ENCODE measurements at places on chromosomes 3 and 15.

GRCh38 chr15:97082830-97083229 lies 752.3 kb downstream of the NR2F2 start:
- no peak for DNase-seq

DNA sequence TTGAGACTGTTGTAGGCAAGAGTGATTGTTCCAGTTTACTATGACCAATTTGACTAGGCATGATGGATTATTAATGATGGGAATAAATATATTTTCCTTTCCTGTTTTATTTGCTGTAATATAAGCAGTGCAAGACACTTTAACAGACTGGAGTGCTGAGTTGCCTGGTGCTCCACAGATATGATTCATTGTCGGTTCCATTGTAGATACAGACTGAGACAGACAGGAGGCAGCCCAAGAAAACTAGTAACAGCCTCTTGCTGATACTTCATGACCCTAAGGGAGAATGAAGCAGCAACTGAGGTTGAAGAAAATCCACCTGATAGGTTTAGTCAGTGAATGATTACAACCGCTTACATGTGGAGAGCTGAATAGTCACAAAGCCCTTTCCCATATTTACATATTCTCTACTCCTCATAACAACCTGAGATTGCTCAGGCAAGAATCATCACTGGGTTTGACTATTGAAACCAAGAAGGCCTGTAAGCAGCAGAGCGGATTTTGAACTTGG lies 235.1 kb upstream of the TPRG1 start:
- DNase-seq = no peak

DNA sequence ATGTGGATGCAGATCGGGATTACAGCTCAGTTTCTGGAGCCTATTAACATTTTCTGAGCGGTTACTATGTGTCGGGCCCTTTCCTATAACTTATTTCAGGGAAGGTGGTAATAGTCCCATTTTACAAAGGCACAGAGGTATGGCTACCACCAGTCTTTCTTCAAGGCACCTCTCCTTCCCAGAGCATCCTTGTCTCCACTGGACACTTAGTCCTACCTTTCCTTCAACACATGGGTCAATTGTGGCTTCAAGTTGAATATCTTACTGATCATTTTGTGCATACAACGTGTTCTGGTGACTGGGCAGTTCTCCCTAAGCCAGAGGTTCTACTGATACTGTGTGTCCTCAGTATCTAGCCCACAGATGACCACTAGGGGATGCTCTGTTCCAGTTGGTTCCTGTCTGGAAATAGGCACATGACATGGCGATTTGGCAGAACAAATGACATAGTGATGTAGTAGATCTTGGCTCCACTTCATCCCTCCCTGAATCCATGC lies 60.7 kb upstream of the CMTM8 start:
- peak; percentile 64 for DNase-seq

- DNase-seq = peak; percentile 70
Observed at GRCh38 chr15:71448688-71449114, 333.4 kb downstream of the THSD4 start.

DNA sequence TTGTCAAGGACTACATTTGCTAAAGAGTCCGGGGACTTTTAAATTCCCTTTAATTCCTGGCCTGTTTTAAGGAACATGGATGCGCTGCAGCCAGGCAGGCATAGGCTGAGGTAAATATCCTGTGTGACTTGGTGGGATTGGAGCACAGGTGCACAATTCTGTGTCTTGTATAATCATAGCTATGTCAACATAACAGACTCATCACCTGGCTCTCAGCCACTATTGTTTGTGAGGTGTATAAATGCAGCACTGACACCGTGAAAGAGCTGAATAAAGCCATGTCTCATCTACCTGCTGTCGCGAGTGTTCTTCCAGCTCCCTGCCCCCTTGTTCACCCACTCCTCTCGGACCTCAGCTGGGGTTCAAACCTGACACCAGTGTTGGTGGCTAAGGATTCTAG lies 109.7 kb downstream of the MFSD1 start:
- no peak for DNase-seq

GRCh38 chr3:72352176-72352575 lies 496.1 kb downstream of the SHQ1 start:
- no peak for DNase-seq

- no peak for DNase-seq
Observed at GRCh38 chr3:194536871-194537637, 50.3 kb upstream of the ATP13A3 start.

DNA sequence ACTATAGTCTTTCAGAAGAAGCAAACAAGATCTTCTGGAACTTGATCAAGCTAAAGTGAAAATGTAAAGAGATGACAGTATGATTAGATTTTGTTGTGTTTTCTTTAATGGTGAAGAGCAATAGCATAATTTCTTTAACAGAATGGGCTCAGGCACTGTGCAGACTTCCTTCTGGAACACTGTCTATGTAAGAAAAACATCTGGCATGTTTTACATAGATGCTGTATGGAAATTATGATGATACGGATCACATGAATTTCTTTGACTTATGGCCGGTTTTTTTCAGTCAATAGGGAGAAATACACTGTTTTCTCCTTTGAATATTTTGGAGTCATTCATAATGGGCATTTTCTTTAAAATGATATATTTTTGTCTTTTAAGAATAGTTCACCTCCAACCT lies 42.6 kb downstream of the PHLDB2 start:
- no peak for DNase-seq

DNA sequence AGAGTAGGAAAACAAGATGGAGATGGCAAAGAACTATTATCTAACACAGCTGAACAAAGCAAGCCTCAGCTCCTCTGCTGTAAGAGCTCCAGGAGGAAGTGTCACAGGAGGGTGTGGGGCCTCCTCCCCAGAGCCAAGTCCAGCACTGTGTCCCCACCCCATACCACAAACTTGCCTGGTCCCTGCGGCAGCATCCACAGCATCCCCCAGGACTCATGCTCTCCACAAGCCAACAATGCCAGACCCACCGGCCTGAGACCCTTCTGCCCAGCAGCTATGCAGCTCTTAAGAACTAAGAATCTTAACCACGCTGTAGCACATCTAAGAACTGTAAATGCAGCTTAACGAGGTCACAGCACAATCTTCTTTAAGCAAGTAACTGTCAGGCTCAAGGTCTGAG lies 9.1 kb downstream of the RBM15B start:
- no peak for DNase-seq

DNA sequence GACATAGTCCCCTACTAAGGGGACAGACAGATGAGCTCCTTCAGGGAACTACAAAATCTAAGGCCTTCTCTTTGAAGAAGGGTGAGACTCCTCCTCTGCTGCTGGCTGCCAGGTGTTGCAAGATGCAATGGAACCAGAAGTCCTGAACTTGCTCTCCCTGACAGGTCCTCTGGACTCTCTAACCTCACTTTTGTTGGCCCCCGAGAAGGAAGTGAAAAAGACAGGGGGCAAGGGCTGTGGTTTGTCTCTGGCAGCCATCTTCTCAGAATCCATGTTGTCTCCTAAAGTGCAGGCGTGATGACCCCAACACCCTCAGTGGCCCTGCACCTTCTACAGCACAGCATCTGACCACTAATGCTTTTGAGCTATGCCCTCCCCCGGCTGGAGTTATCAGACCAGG lies 292.5 kb downstream of the CHST2 start:
- no peak for DNase-seq

- DNase-seq = no peak
Observed at GRCh38 chr3:197425485-197426120, 127.2 kb upstream of the DLG1 start.

- DNase-seq = no peak
Observed at GRCh38 chr3:150063237-150063636, 92.5 kb upstream of the PFN2 start.

DNA sequence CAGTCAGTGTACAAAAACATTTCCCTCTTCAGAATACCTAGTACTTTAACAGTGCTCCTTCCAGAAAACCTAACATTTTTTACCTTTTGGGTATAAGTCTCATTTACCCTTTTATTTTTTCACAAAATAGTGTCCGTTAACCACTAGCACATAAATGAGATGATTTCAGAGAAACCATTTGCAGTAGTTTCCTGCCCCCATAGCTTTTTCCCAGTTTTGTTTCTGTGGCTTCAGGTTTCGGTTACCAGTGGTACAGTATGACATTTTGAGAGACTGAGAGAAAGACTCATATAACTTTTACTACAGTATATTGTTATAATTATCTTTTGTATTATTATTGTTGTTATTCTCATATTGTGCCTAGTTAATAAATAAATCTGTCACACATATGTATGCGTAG lies 6.2 kb upstream of the RBMS3 start:
- DNase-seq = no peak

- DNase-seq = no peak
Observed at GRCh38 chr15:40511093-40511471, 40.3 kb downstream of the CHST14 start.

GRCh38 chr3:72665701-72666446 lies 182.4 kb downstream of the SHQ1 start:
- DNase-seq = no peak

DNA sequence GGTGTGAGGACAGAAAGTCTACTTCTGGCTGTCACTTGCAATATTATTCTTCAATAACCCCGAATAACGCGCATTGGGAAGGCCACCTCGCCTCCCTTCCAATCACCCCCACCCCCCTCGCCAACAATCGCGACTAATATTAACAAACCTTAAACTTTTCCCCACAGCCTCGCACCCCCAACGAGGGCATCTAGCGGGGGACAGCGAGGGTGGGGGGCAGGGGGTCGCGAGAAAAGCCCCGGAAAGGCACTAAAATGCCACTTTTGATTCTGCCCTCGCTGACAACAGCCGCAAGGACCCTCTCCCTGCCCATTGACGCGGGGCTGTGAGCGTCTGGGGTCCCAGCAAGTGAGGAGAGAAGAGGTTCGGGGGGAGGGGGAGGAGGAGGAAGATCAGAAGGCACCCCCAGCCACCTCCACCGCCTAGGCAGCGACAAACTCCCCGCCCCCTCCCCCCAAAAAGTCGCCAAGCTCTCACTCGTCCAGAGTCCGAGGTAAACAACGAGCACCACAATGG lies 868 bp downstream of the SATB1 start:
- peak; percentile 1 for DNase-seq

DNA sequence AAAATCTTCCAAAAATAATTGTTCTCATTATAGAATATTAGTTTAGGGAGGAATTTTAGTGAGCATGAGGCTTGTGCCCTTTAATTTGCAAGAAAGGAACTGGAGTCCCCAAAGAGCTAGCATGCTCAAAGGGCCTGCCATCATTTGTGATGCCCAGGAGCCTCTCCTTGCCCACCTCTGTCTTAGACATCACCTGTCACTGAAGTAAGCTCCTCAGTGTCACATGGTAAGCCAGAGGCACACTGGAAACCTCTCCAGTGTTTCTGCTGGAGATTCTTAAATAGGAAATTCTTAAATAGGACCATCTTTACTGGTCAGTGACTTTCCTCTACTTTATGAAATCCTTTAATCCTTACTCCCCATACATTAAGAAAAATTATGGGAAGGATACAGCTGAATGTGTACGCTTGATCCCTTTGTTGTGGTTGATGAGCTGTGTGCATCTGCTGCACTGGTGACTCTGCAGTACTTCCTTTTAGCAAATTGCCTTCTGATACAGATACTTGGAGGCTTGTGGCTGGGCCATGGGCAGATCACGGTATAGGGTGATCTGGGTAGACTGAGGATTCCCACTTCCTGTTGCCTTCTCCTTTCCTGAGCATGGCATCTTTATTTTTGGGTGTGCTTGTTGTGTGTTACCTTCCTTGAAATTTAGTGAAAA lies 197.4 kb downstream of the KLHL25 start:
- DNase-seq = no peak

- DNase-seq = peak; percentile 28
Observed at GRCh38 chr15:81747482-81747881, 298.3 kb downstream of the MEX3B start.
